ENCODE measurements at places on chromosomes 16 and 17.

DNA sequence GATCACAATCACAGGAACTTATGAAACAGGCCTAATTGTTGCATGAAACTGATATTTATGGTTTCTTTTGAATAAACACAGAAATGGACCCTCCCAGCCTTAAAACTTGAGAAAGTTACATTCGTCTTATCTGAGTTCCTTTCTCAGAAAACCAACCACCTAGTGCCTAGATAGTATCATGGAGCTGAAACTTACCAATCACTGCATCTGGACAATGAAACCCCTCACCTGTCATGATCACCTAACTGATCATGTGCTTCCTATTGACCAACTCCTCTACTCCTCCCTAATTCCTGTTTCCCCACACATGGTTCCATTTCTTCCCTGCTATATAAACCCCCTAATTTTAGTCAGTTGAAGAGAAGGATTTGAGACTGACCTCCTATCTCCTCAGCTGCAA, 216.1 kb downstream of the SLC39A11 start:
- DNase-seq, result no peak

DNA sequence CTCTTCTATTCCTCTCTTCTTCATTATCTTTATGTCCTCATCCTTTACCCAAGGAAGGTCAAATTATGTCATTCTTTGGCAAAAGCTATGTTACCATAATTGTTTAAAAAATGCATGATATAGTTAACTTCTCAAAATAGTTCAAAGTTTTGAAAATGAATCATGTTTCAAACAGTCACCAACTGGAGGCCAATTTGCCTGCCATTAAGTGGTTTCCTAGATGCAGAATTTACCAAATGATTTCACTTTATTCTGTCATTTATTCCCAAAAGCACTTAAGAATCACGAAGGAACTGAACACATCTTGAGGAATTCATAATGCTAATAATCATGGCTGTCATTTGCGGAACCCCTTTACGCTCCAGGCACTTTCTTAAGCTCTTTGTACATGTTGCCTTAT, 190.9 kb upstream of the CDH11 start:
- DNase-seq, result no peak

GRCh38 chr16:1425616-1426370, 5.1 kb upstream of the PERCC1 start:
- no peak for DNase-seq

DNA sequence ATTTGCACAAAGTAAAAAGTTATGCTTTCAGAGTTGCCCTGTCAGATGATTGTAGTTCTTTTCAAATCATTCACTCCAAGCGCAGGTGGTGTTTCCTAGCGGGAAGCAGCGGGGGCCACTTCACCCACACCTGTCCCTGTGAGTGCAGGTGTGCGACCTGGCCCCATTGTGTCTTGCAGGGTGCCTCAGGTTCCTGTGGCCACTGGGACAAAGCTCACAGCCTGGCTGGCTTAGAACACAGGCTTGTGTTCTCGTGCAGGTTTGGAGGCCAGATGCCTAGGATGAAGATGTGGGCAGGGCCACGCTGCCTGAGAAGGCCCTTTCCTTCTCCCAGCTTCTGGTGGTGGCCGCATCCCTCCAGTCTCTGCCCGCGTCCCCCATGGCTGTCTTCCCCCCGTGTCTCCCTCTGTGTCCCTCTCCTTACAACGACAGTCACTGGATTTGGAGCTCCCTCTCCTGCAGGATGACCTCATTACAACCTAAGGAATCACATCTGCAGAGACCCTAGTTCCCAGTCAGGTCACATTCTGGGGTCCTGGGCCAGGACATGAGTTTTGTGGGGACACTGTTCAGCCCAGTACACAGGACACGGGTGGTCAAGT, 90.5 kb downstream of the NPIPB11 start:
- DNase-seq, result no peak
